Activated CD4-positive, alpha-beta T cell treated with anti-CD3 and anti-CD28 coated beads for 48 hours (primary cell): ENCODE measurements at places on chromosomes 2 and 18.

- DNase-seq = no peak
Measured at GRCh38 chr18:56188529-56189275, 449.7 kb downstream of the TXNL1 start.

- peak; percentile 44 for DNase-seq
Measured at GRCh38 chr2:16745466-16745865, 79.8 kb upstream of the CYRIA start.

GRCh38 chr2:236672606-236673005 is 103.0 kb downstream of the ACKR3 start:
- no peak for DNase-seq

DNA sequence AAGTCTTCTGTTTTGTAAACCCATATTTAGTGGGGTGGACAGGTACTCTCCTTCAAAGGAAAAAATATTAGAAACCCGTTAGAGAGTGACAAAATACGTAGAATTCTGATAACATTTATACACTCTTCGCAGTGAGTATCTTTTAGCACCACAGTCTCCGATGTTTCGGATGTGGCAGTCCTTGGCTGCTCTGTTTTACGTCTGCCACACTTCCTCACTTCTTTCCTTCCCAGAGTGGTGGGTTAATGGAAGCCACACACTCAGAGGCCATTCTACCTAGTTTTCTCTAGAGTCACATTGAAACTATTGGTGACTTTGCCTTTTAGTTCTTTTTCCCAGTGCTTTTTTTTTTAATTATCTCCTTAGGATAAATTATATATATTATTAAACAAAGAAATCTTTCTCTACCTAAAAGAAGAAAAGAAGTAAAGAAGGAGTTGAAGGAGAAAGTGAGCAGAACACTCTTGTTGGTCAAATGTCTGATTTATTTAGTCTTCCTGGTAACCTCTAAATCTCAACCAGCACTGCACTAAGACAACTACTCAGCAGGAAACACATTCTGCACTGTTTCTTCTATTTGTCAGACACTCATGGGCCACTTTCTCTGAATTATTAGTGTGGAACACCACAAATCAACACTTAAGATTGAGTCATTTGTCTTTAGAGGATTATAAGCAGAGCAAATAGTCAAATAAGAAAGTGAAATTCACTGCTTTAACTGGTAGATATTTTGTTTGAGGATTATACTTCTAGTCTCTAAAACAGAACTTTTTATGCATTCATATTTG is 451.3 kb upstream of the TMEFF2 start:
- no peak for DNase-seq
